ENCODE measurements at places on chromosomes 6 and 20. TPM values are rescaled to one million over a fixed set of nuclear protein-coding genes. Genes with fewer than 3 reads are reported as not detected.

DNA sequence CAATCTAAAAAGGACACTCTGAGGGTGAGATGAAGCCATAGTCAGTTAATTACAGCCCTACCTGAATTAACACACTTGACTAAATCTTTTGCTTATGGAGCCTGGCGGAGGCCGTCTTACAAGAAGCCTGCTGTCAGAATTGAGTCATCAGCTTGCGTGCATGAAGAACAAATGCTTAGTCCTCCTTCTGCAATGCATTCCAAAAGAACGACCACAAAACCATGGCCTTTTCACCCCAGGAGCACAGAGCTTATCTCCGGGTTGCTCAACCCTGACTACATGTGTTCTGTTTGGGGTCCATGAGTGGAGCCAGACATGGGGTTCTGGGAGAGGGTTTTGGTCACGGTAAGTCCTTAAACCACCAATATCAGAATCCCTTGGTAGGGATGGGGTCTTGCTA, 318.1 kb downstream of the CLIC5 start:
- DNase-seq, result peak; percentile 46

DNA sequence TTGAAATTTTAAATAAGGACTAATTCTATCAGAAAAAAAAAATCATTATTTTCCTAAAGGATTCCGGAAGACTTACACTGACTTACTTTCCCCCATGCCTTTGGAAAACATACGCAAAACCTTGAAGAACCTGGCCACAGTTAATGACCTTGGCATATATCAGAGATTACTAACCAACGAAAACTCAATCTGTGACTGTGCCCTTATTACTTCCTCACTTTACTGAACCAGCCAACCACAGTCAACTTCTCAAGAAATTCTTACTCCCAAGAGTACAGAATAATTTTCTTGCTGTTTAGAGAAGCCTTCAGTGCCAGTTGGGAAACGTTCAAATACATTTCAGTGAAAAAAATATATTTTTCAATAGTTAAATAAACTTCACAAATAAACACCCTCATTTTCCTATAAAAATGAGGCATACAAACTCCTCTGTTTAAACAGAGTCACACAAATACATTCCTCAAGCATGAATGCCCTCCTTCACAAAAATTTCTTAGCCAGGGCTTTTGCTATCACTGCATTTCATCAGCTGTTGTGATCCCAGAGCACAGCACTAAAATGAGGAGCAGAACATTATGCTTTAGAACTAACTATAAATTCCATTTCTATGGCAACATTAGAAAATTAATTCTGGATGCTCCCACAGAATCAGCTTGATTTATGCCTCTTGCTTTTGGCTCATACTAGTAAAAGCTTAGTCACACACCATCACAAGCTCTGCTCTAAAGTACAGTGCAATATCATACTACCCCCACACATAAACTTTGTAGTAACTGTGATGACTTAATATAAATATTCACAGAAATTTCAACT, 117.6 kb downstream of the DST start:
- no peak for DNase-seq

GRCh38 chr6:35601331-35602132, 87.2 kb downstream of the FKBP5 start:
- DNase-seq, result peak; percentile 8

DNA sequence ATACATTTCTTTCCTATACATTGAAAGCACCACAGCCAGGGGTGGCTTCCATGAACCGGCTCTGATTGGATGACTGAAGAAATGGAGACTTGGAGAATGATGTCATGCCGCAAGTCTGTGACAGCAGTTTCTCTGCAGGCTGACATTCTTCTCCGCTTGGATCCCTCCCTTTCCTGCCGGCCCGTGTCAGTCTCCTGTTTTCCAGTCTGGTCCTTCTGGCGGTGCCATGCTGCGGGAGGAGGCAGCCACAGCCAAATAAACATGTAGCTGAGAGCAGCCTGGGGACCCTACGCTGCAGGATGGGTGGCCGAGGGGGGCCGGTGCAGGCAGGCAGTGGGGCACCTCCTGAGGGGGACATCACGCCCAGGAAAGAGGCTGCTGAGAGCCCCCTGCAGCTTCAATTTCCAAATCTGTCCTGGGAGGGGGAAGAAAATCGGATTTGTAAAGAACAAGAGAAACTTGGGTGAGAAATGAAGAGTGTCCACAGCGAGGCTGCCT, 178.0 kb downstream of the TAF4 start:
- DNase-seq, result no peak

DNA sequence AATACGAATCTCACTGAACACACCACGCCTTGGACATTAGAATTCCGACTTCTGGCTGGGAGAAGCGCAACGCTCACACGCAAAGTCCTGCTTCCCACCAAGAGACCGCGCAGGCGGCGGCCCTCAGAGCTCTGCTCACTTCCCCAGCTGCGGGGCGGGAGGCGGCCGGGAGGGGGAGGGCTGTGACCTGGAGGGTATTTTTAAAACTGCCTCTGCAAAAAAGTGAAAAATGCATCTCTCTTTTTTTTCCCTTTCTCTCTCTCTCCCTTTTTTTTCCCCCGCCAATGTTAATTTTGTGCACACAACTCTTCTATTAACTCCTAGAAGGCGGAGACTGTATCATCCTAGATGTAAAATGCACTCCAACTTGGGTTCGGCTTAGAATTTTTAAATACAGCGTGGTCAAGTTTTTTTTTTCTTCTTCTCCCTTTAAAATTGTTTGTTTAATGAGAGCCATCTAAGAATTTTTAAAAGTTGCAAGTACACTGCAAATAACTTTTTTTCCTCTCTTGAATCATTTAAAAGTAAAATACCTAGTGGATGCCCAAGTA, 66.4 kb downstream of the STX11 start:
- no peak for DNase-seq

DNA sequence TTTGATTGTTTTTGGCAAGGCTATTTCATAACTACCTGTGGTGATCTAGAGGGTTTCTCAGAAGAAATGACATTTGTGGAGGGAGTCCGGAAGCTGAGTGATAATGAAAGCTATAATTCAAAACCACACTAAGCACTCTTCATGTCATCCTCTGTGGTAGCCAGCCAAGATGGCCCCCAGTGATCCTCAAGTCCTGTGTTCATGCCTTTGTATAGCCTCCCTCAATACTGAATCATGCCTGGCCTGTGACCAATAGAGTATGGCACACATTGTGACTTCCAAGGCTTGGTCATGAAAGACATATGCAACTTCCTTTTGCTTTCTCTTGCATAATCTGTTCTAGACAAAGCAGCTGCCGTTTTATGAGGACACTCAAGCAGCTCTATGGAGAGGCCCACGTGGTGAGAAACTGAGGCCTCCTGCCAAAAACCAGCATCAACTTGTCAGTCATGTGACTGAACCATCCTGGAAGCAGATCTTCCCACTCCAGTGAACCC, 12.8 kb upstream of the DNAAF9 start:
- DNase-seq, result no peak

GRCh38 chr6:66127061-66127460, 420.0 kb upstream of the EYS start:
- no peak for DNase-seq

DNA sequence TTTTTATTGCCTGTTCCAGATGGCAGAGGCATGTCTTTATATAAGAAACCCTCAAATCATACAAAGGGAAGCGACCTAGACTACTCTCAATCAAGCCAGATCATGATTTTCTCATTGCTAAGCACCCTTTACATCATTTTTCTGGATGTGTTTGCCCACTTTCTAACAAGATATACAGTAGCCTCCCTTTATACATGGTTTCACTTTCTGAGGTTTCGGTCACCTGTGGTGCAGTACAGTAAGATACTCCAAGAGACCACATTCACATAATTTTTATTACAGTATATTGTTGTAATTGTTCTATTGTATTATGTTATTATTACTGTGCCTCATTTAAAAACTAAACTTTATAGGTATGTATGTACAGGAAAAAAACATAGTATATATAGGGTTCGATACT, 23.6 kb downstream of the TOMM6 start:
- no peak for DNase-seq

DNA sequence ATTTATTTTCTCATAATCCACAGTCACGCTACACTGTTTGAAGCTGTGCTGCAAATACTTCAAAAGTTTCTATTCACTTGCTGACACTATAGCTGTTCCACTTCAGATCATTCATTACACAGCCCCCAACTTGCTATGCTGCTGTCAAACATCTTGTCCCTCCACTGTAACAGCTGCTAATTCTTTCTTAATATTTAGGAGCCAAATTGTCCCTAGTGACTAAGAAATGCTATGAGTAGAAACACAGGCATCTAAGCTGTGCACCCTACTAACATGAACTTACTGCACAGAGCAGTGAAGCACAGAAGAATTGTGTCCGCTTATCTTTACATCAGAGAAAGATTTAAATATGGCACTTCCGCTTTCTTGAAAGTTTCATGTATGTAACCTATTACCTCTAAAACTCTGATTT, 91.3 kb downstream of the PDE10A start:
- no peak for DNase-seq

- DNase-seq, result no peak
Measured at GRCh38 chr6:37868447-37868825, 48.9 kb downstream of the ZFAND3 start.

GRCh38 chr6:116475141-116475540, 14.0 kb downstream of the CALHM6 start:
- DNase-seq, result no peak

GRCh38 chr20:39048000-39048696, 86.0 kb downstream of the DHX35 start:
- DNase-seq, result peak; percentile 88

GRCh38 chr6:1789092-1789491, 179.4 kb downstream of the FOXC1 start:
- DNase-seq, result no peak

DNA sequence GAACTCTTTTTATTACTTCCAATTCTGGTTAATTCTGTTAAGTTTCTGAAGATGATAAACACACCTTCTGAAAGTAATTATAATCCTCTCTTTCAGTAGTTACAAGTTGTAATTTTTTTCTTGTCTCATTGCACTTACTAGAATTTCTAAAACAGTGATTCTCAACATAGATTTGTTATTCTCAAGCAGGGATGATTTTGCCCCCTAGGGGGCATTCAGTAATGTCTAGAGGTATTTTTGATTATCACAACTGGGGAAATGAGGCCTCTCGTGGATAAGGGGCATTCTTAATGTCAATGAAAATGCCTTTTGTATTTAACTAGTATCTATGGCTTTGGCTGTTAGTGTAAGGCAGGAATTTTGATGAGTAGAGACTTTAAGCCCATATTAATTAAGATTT, 39.4 kb upstream of the MAFB start:
- no peak for DNase-seq

DNA sequence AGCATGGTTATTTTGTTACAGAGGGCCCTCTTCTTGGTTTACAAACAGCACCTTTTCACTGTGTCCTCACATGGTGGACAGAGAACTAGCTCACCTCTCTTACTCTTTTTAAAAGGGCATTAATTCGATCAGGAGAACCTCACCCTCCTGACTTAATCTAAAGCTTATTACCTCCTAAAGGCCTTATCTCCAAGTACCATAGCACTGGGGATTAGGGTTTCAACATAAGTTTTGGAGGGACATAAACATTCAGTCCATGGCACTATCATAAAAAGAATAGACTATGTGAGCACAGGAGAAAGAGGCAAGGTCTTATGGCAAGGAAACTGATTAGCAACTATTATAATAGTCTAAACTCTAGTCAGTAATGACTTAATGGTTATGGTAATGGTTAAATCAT, 736.2 kb upstream of the ADGRB3 start:
- no peak for DNase-seq

DNA sequence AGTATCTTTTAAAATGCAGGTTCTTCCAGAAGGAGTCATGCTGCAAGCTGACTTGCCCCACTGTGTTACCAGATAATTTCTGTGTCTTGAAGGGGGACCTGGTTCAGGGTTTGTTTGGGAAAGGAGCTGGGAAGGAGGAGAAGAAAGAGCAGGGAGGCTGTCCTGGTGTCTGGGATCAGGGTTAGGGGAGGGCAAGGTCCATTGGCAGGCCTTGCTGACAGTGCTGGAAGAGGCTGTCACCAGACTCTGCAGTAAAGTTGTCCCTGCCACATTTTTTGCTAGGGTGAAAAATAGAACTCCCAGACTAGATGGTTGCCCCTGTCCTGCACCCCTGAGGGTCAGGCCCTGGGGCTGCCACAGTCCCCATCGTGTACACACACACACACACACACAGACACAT, 14.9 kb downstream of the GLP1R start:
- DNase-seq, result no peak

- peak; percentile 97 for DNase-seq
Measured at GRCh38 chr20:32535953-32536823, 48.9 kb downstream of the NOL4L start.

- no peak for DNase-seq
Measured at GRCh38 chr6:38310061-38310460, 329.7 kb downstream of the BTBD9 start.

DNA sequence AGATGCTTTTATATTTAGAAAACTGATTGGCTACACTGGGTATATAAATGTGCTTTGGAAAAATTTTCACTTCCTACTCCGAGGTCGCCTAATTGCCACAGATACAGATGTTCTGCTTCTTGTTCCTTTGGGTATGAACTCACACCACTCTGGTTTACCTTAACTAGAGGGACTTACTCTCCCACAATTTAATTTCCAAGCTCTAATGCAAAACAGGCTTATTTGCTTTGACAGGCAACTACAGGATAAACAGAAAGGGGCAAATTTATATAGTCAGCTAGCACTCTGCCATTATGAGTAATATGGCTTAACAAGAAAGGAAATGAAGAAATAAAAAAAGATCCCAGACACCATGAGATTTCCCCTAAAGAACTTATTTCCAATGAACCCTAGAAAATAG, 156.9 kb upstream of the ZFP64 start:
- no peak for DNase-seq

CDH4 gene
- total RNA-seq, result 6.5 TPM

SAPCD1 gene
- 10.1 TPM for total RNA-seq

FOXS1 gene
- total RNA-seq, result 0.53 TPM

TUBE1 gene
- total RNA-seq, result 49.0 TPM

LY6G6D gene
- 0.90 TPM for total RNA-seq

NKAIN4 gene
- 9.7 TPM for total RNA-seq

CST2 gene
- not detected for total RNA-seq

DYNLT2 gene
- 4.7 TPM for total RNA-seq

BMP6 gene
- total RNA-seq, result 0.37 TPM

ZC2HC1B gene
- not detected for total RNA-seq

OXT gene
- total RNA-seq, result not detected

SYNDIG1 gene
- total RNA-seq, result 1.0 TPM
